Cortex of kidney (tissue), 1 donor: ENCODE measurements at places on chromosomes 13 and 19.

DNA sequence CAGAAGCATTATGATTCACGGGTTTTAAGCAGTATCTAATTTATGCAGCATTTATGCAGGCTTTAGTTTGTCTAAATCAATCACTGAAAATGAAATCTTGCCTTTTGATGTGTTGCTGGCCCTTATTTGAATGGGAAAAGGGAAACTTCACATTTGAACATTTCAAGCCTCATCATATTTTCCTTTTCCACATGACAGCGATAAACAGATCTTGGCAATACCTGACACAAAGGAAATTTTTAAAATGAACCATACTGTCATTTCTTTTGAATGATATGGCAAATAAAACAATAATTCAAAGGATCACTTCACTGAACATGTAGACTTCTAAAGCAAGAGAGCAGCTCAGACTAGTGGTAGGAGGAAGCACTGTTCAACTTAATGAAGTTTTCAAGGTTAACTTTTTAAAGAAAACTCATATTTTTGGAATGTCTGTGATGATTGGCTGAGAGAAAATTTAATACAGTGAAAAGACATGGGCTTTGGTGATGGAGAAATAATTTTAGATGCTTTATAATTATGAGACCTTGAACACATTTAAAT lies 198.1 kb downstream of the OXGR1 start:
- no peak for DNase-seq

DNA sequence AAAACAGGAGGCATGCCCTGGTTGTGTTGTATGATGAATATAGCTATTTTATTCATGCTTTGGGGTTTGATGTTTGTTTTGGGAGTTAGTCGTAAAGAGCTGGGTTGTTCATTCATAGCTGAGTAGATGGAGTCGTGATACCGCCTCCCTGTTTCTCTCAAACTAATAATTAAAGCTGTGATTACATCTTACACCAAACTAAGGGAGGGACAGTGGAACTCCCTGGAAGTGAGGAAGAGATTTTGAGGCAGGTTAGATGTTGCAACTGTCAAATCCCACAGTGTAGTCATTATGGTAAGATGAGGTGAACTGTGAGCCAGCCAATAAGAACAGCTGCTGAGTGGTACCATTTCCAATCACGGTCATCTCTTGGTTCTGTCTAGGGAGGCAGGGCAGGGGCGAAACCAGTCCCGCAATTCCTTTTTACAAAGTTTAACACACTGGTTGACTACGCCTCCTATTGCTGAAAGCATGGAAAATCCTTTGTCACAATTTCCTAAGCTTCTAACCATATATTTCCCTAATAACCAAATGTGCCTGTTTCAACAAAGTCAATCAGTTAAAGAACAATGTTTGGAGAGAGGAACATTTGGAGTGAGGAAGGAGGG lies 207.6 kb upstream of the SERP2 start:
- DNase-seq, result no peak

DNA sequence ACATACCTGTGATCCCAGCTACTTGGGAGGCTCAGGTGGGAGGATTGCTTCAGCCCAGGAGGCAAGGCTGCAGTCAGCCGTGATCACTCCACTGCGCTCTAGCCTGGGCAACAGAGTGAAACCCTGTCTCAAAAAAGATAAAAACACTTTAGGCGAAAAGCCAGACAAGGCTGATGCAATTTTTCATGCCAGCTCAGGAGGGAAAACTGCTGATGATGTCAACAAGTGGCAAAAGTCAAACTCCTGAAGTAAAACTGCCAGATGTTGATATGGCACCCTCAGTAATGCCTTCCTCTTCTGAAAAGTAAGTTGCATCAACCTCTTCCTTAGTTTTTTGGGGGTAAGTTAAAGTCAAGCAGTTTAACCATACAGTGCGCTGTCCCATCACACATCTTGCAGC lies 15.6 kb downstream of the ZNF599 start:
- DNase-seq, result no peak

DNA sequence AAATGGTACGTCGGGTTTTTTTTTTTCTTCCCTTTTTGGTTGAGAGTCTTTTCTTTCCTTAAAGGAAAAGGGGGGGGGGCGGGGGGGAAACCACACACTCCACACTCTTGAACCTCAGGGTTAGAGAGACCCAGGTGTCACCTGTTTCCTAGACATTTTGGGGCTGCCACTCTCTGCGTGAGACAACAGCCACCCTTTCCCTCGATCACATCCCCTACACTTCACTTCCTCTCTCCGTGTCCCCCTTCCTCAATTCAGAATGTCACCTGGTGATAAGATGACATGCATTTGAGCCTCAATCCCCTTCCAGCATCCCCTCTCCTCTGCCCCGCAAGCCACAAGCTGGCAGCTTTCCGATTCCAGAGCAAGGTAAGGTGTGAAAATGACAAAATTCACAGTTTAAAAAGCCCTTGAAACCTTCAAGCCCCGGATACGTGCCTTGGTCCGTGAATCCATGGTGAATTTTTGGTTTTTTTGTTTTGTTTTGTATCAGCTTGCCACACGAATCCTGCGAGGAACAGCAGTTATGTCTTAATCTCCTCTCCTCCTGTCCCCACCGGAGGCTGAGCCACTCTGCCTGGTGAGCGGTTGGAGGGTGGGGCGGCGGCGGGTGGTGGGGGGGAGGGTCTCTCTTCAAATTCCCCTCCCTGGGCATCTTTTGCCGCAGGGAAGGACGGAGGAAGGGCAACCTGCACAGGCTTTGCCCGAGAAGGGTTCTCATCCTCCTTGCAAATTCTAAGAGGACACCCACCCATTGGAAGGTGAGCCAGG lies 4.2 kb downstream of the PTPRS start:
- no peak for DNase-seq

DNA sequence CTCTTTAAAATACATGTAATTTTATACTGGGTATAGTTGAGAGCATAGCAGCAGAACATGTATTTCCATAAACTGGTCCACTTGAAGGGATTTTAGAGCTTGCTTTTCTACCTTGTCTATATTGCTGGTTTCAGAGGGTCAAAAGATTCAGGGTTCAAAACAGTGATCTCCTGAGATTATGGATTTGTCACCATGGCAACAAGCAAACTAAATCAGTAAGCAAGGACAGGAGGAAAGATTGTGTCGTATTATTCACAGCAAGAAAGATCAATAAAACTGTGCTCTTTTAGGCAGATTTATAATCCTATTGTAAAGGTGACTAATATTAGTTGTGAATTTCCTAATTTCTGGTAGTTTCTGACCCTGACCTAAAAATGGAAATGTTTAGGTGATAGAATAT lies 496.4 kb downstream of the LMO7 start:
- no peak for DNase-seq

DNA sequence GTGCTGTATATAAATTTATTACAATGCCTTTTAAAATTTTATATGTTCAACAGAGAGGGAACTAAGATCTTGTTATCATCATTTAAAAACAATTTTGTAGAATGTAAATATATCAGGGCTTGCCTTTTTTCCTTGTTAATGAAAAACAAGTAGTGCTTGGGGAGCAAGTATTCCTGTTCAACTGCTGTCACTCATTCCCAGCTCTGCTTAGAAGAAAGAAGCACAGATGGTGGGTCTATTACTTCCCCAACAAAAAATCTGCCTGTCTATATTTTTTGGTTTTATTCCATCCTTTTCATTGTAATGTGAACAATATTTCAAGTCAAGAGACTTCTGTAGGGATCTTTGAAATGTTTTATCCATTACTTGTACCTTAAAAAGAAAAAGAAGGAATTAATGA lies 503.9 kb downstream of the GPC5 start:
- no peak for DNase-seq

DNA sequence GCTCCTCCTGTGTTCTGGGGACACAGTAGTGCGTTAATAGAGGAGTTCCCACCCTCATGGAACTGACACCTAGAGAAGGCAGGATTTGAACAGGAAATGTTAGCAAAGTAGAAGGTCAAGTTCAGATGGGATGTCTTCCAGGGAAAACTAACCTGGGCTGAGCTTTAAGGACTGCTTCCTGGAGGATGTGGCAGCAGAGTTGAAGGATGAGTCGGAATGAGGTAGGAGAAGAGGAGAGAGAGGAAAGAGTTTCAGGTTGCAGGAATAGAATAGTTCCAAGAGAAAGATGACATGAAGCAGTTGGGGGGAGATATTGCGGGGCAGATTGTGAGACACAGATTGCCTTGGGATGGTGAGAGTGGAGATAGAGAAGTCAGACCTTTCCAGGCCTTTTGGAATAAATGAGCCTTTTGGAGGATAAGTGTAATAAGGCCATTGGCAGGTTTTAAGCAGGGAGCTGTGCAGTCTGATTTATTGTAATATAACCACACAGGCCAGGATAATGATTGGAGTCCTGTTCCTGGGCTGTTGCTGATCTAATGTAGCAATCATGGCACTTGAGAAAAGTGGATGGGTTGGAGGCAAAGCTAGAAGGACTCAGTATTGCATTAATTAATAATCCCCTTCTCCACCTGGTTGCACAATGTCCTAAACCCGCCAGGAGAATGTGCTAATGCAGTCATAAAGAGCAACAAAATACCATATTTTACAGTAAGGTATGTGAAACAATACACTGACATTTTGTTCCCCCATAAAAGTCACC lies 205.4 kb downstream of the SHISA2 start:
- DNase-seq, result no peak
